ENCODE measurements at places on chromosomes 16 and 17.
A peak's percentile ranks its signal among the peaks of the same experiment; 100 is the strongest.

DNA sequence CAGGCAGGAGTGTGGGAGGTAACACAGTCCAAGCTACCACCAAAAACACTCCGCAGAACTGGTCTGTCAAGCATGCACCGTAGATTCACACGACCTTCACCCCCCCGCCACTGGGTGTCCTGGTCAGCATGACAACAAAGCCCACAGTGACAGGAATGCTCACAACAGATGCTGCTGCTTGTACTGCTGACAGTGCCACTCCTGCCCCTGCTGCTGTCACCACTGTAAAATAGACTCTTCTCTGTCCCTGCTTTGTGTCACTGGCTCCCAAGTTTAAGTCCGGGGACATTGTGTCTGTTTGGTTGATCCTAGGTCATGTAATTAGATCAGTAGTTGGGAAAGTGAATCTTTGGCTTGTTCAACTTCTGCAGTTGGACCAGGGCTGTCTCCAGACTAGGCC is 7.0 kb upstream of the ODF4 start:
- no peak for DNase-seq

GRCh38 chr17:40791787-40792436 is 7.8 kb downstream of the KRT28 start:
- peak; percentile 6 for DNase-seq

GRCh38 chr17:9484789-9485188 is 90.8 kb downstream of the STX8 start:
- peak; percentile 6 for DNase-seq

GRCh38 chr16:1486551-1487390 is 2.0 kb downstream of the PTX4 start:
- DNase-seq = no peak

DNA sequence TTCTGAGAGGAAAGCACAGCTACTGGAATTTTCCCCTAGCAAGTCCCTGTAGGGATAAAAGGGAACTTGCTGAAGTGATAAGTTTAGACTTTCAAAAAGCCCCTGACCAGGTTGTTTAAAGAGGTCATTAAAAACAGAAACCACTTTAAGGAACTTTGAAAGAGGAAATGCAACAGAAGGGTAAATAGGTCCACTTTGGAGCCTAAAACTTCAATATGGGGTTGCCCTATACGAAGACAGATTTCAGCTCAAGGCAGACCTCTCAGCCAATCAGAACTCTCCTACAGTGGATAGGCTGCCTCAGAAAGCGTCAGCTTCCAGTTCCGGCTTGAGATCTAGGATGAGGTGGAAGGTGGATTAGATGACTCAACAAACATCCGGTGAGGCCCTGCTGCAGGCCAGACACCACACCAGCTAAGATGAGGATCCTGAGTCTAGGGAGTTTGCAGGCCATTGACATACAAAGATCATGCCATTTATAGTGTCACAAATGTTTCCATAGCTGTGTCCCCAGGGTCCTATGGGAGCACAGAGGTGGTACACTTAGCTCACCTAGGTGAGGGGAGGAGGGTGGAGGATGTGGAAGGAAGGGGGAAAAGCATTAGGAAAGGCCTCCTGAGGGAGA is 7.9 kb upstream of the MFSD6L start:
- DNase-seq = peak; percentile 59

GRCh38 chr17:63645775-63646487 is 23.7 kb downstream of the MAP3K3 start:
- DNase-seq = no peak

DNA sequence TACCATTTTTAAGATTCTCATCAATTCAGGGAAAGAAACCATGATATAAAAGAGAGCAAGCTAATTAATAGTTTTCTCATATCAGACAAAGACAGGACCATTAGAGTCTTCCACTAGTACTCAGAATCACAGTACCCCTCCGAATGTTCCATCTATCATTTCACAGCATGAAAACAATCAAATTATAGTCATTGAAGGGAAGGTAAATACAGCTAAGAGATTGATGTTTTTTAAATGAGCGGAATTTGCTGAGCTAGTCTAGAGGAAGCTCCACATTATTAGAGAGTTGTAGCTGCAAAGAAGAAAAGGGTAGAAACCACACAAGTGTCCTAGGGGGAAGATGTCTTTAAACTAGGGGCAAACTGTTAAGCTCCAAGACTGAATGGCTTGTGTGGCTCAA is 808.9 kb downstream of the CDH11 start:
- no peak for DNase-seq

GRCh38 chr16:27841061-27841801 is 222.3 kb downstream of the GSG1L start:
- no peak for DNase-seq

DNA sequence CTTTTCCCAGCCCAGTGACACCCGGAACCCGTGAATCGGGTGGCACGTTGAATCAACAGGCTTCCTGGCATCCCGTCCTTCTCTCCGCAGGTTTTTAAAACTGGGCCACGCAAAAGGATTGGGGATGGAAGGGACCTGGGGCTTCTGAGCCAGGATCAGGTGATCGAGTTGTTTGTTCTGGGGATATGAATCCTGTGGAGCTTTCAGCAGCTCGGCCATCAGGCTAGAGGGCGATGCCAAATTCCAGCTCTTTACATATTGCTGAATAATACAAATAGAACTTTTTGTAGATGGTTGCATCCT is 473 bp downstream of the SUPT6H start:
- DNase-seq = no peak

DNA sequence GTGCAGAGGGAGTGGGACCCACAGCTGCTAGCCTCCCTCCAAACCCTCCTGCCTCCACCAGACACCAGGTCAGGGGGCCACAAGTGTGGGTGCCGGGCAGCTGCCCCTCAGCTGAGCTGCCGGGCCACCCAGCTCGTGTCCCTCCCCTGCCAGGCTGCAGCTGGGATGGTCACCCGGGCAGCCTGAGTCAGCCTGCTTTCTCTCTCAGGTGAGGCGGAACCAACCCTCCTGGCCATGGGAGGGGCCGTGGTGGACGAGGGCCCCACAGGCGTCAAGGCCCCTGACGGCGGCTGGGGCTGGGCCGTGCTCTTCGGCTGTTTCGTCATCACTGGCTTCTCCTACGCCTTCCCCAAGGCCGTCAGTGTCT is 6.9 kb downstream of the SLC16A3 start:
- DNase-seq = no peak

GRCh38 chr17:15457723-15458094 is 9.7 kb downstream of the CDRT4 start:
- DNase-seq = no peak

- no peak for DNase-seq
Observed at GRCh38 chr16:17561056-17561455, 90.3 kb upstream of the XYLT1 start.

DNA sequence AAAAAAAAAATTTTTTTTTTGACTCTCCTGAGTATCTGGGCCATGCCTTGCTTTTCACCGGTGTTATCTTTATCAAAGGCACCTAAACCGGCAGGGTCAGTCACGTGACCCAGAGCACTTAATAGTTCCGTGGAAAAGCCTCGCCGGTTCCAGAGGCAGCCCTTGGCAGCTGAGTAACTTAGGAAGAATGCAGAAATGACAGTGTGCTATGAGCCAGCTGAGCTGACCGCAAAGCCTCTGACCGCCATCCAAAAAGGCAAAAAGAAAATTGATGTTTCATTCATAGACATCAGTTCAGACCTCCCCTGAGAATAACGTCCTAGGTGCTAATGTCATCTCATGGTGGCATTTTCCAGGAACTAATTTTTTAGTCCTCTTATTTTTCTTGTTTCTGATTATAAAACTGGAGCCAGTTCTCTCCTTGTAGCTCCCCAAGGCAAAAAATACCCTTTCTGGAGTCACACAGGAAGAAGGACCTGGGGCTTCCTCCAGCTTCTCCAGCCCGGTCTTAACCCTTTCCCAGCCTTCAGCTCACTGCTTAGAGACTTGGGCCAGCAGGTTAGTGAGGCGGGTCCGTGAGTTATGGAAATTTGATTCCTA is 122.6 kb downstream of the SOCS1 start:
- DNase-seq = peak; percentile 94

DNA sequence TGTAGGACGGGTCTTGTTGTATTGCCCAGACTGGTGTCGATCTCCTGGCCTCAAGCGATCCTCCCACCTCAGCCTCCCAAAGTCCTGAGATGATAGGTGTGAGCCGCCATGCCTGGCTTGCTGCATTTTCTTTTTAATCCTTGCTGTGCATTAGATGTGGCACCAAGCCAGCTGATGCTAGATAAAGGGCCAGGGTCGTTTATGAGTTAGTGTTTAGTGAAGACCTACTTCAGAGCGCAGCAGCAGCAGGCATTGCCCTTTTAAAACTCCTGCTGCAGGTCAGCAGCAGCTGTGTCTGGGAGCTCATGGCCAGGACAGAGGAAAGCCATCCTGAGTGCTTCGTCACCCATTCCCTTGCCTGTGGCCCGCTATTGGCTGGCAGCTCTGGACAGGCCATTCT is 237.3 kb downstream of the CCDC182 start:
- DNase-seq = no peak

GRCh38 chr16:67161595-67162058 is 1.9 kb downstream of the FBXL8 start:
- DNase-seq = no peak

DNA sequence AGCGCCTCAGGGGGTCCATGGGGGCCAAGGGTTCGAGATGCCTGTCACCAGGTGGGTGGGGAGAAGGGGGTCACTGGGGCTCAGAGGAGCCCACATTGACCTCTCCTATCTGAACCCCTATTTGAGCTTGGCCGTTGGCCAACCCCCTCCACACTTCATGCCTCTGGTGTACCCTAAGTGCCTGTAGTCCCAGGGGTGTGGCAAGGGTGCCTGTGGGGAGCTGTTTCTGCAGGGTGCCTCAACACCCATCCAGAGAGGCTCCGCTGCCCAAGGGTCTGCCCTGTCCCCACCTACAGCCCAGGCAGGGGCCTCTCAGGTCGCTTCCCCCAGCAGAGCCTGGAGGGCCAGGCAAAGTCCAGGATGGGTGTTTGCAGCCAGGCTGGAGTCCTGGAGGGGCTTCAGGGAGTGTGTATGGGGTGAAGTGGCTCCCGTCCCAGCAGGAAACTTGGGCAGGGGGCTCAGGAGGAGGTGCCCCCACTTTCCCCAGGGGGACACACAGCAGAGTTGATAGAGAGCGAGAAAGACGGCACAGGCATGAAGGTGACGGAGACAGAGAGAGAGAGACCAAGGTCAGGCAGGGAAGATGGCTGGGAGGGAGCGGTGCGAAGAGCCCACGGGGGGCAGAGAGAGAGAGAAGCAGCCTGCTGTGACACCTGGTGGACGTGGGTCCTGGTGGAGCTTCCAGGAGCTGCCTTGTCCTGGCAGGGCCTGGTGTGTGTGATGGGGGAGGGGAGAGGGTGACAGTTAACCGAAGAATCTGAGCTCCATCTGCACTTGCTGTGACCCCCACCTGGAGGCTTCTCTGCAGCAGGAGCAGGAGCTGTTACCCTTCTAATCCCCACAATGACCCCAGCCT is at the start of gene SEPTIN12:
Gene SEPTIN12 (minus strand): TSS at position 719 of the 856 bp plus-strand sequence. CDS start 700 bp downstream, at position 19.
- no peak for DNase-seq

- DNase-seq = no peak
Observed at GRCh38 chr16:4404967-4405696, 11.3 kb downstream of the CORO7 start.

- peak; percentile 47 for DNase-seq
Observed at GRCh38 chr16:51175081-51175480, 24.0 kb upstream of the SALL1 start.

- no peak for DNase-seq
Observed at GRCh38 chr17:27593232-27593856, 37.6 kb upstream of the LGALS9 start.

DNA sequence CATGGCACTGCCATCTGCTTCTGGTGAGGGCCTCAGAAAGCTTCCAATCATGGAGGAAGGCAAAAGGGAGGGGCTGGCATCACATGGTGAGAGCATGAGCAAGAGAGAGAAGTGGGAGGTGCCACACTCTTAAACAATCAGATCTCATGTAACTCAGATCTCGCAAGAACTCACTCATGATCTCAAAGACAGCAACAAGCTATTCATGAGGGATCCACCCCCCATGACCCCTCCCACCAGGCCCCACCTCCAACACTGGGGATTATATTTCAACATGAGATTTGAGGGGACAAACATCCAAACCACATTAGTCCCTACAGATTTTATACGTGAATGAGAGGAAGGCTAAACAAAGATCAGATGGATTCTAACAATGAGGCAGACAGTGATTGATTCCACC is 8.9 kb upstream of the TMEM132E start:
- DNase-seq = no peak

DNA sequence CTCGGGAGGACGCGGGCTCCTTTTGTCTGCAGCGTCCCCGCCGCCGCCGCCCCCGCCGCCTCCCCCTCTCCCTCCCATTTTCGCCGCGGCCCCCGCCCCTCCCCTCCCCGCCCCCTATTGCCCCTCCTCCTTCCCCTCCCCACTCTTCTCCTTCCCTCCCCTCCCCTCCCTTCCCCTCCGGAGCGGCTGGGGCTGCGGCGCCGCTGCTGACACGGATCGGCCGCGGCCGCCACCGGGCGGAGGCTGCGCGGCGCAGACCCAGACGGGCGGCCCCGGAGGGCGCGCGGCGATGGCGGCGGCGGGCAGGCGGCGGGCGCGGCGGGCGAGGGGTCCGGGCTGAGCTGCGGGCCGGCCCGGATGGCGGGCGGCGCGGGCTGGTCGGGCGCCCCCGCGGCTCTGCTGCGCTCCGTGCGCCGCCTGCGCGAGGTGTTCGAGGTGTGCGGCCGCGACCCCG is at the start of gene RAB11FIP4:
Gene RAB11FIP4 (plus strand): TSS at position 180 of the 454 bp plus-strand sequence. CDS start 178 bp downstream, at position 358.
- DNase-seq = no peak

DNA sequence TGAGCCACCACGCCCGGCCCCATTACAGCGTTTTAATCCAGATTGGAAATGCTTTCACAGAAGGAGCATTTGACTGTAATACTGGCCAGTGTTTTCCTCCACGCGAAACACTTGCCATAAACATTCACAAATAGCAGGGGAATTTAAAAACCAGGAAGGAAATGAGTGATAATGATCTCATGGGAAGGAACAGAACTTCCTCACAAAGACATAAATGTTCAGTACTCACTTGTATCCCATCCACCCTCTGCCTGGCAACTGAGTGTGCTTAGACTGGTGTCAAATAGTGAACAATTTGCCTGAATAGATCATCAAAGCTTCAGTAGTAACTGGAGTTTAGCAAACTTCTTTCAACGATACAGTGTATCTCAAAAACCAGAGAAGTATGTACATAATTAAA is 54.1 kb downstream of the PSMD12 start:
- peak; percentile 21 for DNase-seq

DNA sequence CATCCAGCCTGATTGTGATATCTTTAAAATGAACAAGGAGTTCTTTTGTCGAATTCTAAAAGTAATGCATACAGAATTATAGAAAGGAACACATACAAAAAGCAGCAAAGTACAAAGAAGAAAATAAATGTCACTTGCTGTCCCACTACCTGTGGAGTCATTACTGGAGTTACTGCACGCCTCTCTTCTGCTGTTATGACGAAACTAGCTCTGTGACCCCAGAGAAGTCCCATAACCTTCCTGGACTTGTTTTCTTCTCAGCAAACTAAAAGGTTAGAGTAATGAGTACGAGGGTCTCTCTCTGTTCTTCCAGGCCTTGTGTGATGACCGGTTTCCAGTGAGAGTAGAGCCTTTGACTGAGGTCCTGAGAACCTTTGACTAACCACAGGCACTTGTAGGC is 26.9 kb downstream of the BANP start:
- no peak for DNase-seq

DNA sequence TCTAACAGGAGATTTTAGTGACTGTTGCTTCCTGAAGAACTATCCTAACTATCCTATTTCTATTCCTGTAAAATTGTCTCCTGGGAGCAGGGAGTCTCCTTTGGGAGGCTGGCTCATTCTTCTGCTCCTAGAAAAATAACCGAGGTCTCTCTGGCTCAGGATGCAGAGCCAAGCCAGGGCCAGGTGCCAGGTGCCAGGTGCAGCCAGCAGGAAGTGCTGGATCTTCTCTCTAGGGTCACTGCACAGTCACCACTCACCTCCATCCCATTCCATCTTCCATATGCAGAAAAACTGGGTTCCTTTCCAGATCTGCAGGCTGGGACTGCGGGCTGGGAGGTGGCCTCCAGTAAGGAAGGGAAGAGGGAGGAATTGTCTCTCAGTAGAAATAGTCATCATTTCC is 3.8 kb upstream of the TMC7 start:
- DNase-seq = no peak
